NCI-H345 (cell line): ENCODE measurements at places on chromosomes 16 and 17.

- peak; percentile 79 for DNase-seq
Observed at GRCh38 chr16:20675488-20676267, 21.8 kb downstream of the ACSM1 start.

GRCh38 chr16:30096862-30097563 is 1.0 kb upstream of the YPEL3 start:
- DNase-seq, result no peak

DNA sequence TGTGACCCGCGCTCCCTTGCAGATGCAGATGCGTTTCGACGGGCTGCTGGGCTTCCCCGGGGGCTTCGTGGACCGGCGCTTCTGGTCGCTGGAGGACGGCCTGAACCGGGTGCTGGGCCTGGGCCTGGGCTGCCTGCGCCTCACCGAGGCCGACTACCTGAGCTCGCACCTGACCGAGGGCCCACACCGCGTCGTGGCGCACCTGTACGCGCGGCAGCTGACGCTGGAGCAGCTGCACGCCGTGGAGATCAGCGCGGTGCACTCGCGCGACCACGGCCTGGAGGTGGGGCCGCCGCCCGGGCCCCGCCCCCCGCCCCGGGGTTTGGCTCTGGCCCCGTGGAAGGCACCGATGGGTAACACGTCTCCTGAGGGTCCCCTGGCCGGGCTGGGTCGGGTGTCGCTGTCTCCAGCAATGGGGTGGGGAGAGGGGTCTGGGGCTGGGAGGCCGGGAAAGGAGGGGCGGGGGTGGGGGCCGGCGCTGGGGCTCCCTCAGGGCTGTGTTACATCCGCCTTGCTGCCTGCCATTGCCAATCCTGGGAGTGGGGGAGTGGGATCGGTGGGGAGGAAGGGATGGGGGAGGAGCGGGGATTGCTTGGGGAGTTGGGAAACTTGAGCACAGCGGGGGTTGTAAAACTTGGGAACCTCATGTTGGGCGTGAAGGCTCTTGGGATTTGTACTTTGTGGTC is 737 bp downstream of the NUDT16L1 start:
- DNase-seq, result peak; percentile 36

- no peak for DNase-seq
Observed at GRCh38 chr16:48300391-48300856, 53.1 kb upstream of the ABCC11 start.

GRCh38 chr17:75191584-75191983 is 8.8 kb upstream of the SUMO2 start:
- no peak for DNase-seq

- no peak for DNase-seq
Observed at GRCh38 chr16:22788193-22788530, 25.8 kb upstream of the HS3ST2 start.

DNA sequence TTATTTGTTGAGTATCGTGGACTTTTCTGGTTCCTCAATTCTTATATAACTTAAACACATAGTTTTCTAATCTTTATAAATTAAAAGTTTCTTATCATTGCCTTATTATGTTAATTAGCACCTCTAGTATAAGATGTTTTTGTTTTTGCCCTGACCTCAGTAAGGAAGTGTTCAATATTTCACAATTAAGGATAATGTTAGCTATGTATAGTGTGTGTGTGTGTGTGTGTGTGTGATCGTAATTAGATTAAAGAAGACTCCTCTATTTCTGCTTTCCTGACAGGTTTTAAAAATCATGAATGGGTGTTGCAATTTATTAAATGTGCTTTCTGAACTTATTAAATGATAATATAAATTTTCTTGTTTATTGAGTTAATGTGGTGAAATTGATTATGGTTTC is 12.0 kb downstream of the IL21R start:
- no peak for DNase-seq

GRCh38 chr16:64778777-64779176 is 343.1 kb downstream of the CDH11 start:
- no peak for DNase-seq

GRCh38 chr17:13540546-13540945 is 61.2 kb downstream of the HS3ST3A1 start:
- DNase-seq, result no peak

DNA sequence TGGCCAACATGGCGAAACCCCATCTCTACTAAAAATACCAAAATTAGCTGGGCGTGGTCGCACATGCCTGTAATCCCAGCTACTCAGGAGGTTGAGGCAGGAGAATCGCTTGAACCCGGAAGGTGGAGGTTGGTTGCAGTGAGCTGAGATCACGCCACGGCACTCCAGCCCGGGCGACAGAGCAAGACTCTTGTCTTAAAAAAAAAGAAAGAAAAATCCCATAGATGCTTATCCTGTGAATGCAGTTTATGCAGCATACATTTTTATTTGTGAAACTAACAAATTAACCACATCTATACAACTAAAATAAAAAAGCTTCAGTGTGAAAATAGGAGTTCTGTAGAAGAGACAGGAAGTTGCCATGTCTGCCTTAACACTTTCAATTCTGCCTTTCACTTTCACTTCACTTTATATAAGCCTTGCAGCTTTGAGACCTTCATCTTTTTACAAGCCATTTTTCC is 7.1 kb downstream of the IGSF6 start:
- no peak for DNase-seq

DNA sequence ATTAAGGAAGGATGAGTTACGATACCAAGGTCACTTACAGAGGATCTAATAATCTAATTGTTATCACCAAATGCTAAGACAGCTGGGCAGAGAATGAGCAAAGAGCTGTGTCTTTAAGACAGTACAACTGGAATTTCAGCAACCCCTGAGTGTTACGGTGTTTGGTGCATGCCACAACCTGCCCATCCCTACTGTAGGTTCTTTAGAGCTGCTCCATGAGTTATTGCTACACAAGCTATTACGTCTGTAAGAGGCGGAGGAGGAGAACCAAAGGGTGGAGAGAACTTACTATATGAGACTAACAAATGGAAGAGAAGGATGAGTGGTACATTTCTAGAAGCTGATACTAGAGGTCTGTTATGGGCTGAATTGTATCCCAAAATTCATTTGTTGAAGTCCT is 14.2 kb upstream of the C17orf78 start:
- no peak for DNase-seq

- no peak for DNase-seq
Observed at GRCh38 chr17:43018932-43019331, 3.3 kb downstream of the VAT1 start.

DNA sequence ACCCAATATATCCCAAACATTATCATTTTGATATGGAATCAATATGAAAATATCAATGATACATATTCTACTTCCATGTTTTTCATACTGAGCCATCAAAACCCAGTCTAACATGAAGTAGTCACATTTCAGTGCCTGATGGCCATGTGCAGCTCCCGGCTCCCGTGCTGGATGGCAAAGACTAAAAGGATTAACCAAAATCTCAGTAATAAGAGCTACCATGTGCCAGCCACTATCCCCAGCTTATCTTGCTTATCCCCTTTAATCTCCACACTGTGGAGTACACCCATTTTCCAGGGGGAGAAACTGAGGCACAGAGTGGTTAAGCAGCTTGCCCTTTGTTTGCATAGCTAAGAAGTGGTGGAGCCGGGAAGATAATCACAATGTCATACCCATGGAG is 9.2 kb downstream of the CD300LG start:
- DNase-seq, result no peak

- DNase-seq, result no peak
Observed at GRCh38 chr17:65674246-65675045, 113.0 kb upstream of the AXIN2 start.

DNA sequence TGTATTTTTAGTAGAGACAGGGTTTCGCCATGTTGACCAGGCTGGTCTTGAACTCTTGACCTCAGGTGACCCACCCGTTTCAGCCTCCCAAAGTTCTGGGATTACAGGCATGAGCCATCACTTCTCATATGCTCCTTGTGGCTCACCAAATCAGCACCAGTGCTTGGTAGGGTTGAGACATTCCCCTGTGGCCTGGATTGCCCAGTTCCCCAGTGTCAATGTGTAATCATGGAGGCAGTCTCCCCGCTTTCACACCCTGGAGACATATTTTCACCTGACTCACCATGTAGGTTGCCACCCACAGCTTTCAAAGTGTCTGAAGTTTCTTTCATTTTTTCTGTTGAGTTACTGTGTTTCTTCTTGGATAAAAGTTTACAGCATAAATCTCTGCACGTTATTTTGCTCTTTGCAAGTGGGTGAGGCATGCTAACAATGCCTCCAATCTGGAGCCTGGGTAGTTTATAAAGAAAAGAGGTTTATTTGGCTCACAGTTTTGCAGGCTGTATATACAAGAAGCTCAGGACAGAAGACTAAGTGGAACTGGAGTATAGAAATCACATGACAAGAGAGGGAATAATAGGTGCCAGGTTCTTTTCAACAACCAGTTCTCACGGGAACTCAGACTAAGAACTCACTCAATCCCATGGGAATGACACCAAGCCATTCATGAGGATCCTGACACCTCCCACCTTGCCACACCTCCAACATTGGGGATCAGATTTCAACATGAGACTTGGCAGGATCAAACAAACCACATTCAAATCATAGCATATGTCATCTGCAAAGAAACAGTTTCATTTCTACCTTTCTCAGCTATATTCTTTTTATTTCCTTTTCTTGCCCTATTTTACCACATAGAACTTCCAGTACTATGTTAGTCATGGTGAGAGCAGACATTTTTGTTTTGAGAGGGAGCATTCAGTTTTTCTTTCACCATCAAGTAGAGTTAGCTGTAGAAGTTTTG is 113.2 kb downstream of the PHKB start:
- DNase-seq, result peak; percentile 1

DNA sequence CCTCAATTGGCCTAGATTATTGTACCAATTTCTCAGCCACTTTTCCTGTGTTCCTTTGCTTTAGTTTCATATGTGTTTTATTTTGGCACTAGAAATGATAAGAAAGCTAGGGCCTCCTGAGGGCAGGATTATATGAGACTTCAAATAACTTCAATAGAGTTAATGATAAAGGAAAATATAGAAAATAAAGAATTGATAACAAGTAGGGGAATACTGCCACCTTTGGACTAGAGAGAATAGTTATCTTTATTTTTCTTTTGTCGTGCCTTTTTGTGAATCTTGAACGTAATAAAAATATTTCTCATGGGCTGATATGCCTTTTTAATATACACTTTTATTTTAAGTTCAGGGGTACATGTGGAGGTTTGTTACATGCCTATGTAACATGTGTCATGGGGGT is 29.3 kb upstream of the RBL2 start:
- no peak for DNase-seq

DNA sequence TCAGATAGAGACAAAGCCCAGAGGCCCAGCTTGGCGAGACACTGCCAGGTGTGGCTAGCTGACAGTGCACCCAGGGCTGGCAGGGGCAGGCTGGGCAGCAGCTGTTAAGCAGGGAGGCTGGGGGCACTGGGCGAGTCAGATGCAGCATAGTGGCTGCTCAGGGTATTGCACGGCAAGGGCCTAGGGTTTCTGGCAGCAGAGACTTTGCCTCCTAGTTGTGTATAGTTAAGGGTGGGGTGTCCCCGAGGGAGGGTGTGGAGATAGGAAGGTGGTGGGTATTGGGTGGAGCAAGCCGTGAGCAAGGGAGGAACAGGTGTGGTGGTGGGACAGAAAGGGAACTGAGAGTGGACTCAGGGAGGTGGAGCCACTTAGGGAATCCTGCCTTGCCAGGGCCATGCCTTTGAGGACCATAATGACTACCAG is 66.0 kb downstream of the SMPD3 start:
- no peak for DNase-seq

DNA sequence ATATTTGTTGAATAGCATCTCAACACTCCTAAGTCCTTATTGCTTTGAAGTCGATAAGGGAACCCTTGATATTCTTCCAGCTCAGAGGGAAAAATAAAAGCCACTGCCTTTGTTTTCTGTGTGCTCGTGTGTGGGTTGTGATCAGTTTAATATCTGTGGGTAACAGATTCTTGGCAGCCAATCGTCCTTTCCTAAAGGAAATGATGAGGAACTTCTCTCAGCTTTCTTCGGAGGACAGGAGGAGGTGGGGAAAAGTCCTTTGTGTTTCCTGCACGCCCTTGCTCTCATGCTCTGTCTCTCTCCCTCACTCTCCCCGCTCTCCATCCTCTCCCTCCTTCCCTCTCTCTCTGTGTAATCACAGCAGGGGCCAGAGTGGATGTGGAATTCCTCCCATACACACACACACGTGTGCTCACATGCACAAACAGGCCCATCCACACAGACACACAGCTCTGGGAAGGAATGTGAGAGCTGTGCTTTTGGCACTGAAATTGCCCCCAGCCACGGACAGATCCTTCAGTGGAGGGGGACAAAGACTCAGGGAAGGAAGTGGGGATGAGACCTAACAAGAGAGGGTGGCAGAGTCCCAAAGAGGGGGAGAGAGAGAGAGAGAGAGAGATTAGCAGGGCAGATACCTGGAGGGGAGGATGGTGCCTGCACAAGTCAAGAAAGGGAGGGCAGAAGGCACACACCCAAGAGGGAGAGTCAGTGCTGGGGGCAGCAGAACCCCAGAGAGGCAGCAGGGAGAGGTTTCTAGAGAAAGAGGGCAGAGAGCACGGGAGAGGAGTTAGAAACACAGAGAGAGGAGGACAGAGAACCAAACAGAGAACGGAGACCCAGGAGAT is 83.5 kb upstream of the PLCG2 start:
- no peak for DNase-seq

DNA sequence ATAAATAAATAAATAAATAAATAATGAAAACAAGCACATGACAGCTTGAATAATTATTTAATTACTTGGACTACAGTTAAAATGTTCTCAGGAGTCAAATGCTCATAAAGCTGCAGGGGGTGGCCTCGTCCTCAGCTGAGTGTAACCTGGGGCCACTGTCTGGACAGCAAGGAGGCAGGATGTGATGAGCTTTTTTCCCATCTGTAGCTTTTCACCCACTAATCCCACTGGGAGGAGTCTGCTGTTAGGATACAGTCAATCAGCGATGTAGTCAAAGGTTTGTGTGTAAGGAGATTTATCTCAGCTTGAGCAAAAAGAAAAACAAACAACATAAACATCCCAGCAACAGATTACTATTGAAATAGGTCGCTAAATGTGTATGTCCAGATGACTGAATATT is 22.5 kb downstream of the ZCCHC14 start:
- DNase-seq, result no peak

DNA sequence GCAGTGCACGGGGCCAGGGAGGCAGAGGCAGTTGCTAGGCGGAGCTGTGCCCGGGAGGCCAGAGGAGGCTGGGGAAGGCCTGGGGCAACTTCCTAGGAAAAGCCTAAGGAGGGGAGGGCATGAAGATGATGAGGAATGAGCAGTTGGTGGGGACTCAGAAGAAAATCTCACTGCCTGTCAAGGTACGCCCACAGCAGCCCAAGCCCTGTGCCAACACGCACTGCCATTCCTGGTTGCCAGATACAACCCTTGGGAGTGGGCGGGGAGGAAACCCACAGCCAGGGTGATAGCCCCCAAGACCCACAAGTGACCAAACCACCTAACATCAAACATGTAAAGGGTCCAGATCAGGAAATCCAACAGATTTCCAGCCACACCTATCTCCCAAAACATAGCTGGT is 36.2 kb downstream of the SMPD3 start:
- DNase-seq, result no peak

- no peak for DNase-seq
Observed at GRCh38 chr17:13601322-13601775, 380 bp downstream of the HS3ST3A1 start.

GRCh38 chr16:555528-556473 is 4.4 kb upstream of the PRR35 start:
- no peak for DNase-seq
